Activated naive CD4-positive, alpha-beta T cell treated with anti-CD3 and anti-CD28 coated beads, Interleukin-2, amount 10 ng/mL, durations not matched to agents 7 days and 5 days (primary cell): ENCODE measurements at places on chromosomes 12 and 14.

DNA sequence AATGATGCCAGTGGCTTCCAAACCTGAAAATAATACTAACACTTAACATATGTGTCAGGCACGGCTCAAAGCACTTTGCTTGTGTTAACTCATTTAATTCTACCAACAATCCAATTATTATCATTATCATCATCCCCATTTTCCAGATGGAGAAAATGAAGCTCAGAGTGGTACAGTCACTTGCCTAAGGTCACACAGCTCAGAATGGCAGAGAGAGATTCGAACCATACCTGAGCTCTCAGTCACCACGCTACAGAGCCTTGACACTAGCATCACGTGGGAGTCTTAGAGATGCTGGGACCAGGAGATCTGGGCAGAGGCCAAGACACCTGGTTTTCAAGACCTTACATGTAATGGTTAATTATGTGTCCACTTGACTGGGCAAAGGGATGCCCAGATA, 34.2 kb downstream of the DHX37 start:
- H3K4me1 ChIP-seq, result no peaks in the 10 kb centered on the region
- H3K27me3 ChIP-seq, result no peaks in the 10 kb centered on the region
- H3K4me3 ChIP-seq, result no peak overlapping the region
- H3K36me3 ChIP-seq, result peaks cover 37% of the 10 kb centered on the region

DNA sequence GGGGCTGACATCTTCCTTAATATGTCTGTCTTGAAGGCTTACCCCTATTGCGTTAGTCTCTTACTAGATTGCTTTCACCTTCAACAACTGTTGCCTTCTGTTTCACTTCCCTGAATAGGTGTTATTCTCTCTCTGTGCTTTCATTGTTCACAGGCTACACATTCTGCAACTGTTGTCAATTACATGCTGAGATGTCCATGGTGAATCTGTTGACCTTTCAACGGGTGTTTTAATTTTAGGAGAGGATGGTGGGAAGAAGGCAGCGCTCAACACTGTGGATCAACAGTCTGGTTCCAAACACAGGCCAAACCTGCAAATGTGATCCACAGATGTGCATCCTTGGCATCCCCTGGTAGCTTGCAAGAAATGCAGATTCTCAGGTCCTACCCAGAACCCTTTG, 101.9 kb downstream of the DACT1 start:
- peaks cover 12% of the 10 kb centered on the region for H3K27me3 ChIP-seq
- H3K36me3 ChIP-seq, result no peaks in the 10 kb centered on the region
- no peak for DNase-seq

DNA sequence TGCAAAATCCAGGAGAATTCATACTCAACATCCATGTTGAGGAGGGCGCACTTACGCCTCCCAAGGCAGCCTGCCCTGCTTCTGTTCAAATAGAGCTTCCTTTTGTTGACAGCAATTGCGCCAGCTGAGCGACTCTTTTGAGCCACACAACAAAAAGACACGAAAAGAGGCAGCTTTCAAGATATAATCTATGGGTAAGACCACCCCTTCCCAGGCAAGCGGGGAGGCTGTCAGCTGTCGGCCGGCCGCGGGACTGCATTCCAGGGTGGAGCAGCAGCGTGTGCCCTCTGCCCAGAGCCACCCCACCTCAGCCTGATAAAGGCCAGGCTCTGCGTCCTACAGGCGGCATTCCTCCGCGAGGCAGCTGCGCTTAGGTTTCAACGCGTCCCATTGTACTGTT, 15.8 kb upstream of the STAB2 start:
- no peak overlapping the region for H3K4me3 ChIP-seq
- no peaks in the 10 kb centered on the region for H3K36me3 ChIP-seq

DNA sequence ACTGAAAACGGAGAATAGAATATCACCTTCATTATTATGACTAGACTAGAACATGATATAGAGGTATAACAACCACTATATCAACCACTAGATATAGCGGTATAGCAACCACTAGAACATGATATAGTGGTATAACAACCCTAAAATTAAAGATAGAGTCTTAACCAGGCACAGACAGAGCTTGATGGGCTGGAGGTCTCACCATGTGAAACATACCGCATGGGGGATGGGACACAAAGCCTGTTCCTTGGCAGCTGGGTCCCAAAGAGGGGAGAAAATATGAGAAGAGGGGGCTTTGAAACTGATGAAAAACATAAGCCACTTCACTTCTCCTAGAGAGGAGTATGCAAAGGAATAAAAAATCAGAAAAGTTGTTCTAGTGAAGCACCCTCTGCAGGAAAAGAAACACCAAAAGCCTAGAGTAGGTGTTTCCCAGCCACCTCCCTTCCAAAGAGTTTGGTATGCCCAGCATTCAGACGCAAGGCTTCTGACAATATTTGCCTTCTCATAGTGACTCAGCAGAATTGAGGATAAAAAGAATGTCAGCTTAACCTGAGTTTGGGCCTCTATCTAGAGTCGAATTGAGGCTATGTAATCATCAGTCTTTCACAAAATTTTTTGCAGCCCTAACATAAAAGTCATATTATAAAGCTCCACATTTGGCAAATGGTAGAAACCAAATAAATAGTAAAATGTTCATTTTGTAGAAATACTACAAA, 316.4 kb downstream of the NOVA1 start:
- no peak overlapping the region for H3K4me3 ChIP-seq
- H3K4me1 ChIP-seq, result no peaks in the 10 kb centered on the region
- no peaks in the 10 kb centered on the region for H3K27me3 ChIP-seq
- no peak for DNase-seq
